Activated gamma-delta T cell (primary cell): ENCODE measurements at places on chromosomes 16 and 17.

DNA sequence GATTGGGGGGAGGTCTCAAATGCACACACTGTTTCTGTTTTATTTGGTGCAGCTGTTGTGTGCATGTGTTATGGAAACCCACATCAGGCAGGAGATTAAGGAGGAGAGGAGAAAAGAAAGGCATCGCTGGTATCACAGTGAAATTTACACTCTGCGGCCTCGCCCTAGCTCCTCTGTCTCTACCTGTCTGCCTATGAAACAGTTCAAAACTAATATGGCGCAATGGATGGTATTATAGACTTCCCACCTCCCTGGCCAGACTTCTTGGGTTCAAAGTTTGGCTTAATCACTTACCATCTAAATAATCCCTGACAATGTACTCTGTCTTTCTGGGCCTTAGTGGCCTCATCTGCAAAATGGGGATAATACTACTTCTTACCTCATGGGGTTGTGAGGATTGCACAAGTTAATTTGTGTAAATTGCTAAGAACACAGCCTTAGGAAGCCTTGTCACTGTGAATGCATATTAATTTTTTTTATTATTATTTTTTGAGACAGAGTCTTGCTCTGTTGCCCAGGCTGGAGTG lies 1.4 kb upstream of the ABCC1 start:
- DNase-seq, result no peak

DNA sequence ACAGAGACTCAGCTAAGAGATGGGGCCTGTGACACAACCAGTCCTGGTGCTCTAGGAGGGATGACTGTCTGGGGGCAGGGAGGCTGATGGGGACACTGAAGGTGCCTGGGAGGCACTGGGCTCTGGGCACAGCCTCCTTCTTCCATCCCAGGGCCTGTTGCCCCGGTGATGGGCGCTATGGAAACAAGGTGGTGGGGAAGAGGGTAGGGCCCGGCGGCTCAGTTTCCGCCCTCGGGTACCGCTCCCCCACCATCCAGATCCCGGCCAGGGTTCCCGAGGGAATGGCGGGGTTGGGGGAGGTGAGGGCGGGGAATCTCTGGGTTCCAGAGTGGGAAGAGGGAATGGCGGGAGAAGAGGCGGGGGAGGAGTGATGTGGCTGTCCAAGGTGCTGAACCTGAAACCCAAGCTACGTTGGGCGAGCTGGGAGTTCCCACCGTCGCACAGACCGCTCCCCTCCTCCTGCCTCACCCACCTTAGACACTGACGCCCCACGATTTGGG lies 981 bp downstream of the KCNH4 start:
- no peak for DNase-seq

GRCh38 chr17:74814453-74814852 lies 38.3 kb upstream of the NAT9 start:
- DNase-seq, result no peak

- DNase-seq, result no peak
Observed at GRCh38 chr17:17018612-17019429, 23.4 kb upstream of the MPRIP start.

GRCh38 chr16:88128556-88128955 lies 177.3 kb downstream of the BANP start:
- no peak for DNase-seq

DNA sequence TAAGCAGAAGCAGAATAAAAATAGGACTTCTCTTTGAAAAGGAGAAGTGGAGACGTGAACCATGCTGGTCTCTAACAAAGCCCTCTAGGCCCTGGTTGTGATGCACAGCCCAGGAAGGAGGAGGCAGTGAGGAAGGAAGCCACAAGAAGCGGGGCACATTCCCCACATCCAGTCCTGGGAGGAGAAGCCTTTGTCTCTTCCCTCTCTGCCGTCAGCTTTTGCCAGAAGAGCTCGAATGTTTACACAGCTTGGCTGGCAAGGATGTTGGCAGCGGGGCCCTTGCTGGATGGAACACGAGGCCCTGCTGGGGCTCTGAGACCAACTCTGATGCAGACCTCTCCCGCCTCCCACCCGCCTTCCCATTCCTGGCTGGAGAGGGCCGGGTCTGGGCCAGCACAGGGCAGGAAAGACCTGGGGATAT lies 91.3 kb downstream of the MAF start:
- no peak for DNase-seq

DNA sequence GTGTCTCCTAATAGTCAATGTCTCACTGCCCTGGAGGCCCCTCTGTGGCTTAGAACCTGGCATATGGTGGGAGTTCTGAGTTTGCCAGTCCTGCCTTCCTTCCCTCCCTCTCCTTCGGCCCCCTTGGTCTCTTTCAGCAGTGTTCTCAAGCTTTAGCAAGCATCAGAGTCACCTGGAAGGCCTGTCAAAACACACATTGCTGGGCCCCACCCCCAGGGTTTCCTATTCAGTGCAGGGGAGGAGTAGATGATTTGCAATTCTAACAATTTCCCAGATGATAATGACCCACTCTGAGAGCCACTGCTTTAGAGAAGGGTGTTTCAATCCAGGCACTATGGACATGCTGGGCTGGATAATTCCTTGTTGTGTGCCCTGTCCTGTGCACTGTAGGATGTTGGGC lies 26.4 kb upstream of the TMEM220 start:
- no peak for DNase-seq

GRCh38 chr17:55513885-55514590 lies 2.8 kb upstream of the SMIM36 start:
- no peak for DNase-seq

- no peak for DNase-seq
Observed at GRCh38 chr16:1973461-1974156, 1.8 kb downstream of the TBL3 start.

DNA sequence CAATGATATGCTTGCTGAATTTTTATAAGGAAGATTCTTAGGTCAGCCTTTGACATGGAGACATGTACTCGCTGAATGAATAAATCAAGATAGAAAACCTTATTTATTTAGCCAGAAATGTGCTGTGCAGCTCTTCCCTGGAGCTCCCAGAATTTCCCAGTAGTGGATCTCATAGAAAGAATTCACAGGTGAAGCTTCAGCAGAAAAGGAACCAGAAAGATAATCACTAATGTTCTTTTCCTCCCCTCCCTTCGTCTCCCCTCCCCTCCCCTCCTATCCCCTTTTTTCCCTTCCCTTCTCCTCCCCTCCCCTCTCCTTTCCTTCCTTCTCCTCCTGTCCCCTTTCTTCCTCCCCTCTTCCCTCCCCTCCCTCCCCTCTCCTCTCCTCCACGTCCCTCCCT lies 158.2 kb downstream of the MAP2K6 start:
- DNase-seq, result no peak

DNA sequence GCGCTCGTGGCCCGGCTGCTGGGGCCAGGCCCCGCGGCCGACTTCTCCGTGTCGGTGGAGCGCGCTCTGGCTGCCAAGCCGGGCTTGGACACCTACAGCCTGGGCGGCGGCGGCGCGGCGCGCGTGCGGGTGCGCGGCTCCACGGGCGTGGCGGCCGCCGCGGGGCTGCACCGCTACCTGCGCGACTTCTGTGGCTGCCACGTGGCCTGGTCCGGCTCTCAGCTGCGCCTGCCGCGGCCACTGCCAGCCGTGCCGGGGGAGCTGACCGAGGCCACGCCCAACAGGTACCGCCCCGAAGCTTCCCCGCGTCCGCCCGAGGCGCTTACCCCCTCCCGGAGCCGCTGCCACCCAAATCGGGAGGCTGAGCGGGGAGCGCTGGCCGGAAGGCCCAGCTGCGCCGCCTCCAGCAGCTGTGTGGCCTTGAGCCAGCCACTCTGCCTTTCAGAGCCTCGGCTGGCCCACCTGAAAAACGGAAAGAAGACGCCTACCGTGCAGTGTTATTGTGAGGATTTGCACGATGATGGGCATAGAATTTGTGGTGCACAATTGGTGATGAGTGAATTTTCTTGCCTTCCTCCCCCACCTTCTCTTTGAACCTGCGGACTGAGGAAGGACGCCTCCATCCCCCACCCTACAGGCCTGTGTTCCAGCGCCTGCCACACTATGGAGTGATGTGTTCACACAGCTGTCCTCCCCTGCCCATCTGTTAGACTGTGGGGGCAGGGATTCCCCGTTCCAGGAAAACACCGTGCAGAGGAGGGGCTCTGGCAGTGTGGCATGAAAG lies 523 bp downstream of the NAGLU start:
- DNase-seq, result peak; percentile 47

DNA sequence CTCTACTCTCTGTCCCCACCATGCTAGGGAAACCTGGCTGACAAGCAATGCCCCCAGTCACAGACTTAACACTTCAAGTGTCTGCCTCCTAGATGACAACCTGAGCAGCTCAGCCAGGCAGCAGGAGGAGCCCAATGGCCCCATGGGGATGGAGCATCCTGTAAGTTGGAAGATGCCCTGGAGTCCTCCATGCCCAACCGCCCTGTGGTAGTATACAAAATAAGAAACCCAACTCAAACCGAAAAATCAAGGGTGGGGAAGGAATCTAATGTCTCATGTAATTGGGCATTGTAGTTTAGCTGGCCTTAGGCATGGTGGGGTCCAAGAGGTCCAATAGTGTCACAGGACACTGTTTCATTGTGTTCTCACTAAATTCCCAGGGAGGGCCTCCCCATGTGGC lies 104.0 kb downstream of the AIPL1 start:
- DNase-seq, result no peak

DNA sequence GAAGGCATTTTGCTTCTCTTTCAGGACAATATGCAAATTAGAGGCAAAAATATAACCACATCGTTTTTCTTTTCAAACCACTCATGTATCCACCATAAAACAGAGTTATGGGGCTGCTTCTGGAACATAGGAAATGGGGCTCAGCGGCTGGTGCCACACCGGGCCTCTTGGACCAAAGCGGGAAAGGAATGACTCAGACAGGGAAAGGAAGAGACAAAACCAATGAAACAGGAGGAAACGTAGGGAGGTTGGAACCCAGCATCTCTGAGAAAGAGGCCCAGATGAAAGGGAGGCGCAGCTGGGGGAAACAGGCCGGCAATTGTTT lies 28.5 kb downstream of the CUEDC1 start:
- DNase-seq, result no peak

- no peak for DNase-seq
Observed at GRCh38 chr17:53629188-53629587, 193.5 kb upstream of the KIF2B start.

DNA sequence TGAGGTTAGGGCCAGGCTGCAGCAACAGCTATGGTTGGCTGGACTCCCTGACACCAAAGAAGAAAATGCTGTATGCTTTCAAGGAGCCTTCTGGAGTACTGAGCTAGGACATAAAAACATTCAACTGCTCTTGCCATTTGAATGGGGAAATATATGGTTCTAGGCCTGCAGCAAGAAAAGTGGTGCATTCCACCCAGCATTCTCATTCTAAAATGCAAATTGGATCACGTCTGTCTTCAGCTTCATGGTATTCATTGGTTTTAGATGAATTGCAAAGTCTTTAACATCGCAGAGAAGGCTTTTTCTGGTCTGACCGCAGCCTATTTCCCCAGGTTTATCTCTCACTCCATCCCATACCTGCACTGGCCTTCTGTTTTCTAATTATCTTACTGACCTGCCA lies 27.1 kb upstream of the SOX9 start:
- DNase-seq, result no peak

- DNase-seq, result no peak
Observed at GRCh38 chr17:61005358-61005757, 327.7 kb downstream of the BCAS3 start.

- peak; percentile 58 for DNase-seq
Observed at GRCh38 chr17:50346313-50347116, 589 bp downstream of the XYLT2 start.

GRCh38 chr17:81513753-81514488 lies 1.3 kb upstream of the ACTG1 start:
- DNase-seq, result no peak

- DNase-seq, result no peak
Observed at GRCh38 chr17:17813055-17813724, 23.6 kb downstream of the SREBF1 start.

GRCh38 chr17:75288770-75289114 lies 491 bp downstream of the SLC25A19 start:
- no peak for DNase-seq

GRCh38 chr16:86809458-86809955 lies 231.2 kb downstream of the FOXL1 start:
- no peak for DNase-seq

DNA sequence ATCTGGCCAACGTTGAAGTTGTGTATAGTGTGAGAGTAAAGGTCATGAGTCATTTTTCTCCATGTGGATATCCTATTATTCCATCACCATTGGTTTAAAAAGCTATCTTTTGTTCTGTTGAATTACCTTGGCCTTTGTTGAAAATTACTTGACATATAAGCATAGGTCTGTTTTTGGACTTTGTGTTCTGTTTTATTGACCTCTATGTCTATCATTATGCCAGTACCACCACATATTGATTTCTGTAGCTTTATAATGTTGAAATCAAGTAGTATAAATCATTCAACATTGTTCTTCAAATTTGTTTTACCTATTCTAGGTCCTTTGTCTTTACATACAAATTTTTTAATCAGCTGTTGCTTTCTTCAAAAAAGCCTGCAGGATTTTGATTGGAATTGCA lies 58.5 kb downstream of the NLK start:
- DNase-seq, result no peak

DNA sequence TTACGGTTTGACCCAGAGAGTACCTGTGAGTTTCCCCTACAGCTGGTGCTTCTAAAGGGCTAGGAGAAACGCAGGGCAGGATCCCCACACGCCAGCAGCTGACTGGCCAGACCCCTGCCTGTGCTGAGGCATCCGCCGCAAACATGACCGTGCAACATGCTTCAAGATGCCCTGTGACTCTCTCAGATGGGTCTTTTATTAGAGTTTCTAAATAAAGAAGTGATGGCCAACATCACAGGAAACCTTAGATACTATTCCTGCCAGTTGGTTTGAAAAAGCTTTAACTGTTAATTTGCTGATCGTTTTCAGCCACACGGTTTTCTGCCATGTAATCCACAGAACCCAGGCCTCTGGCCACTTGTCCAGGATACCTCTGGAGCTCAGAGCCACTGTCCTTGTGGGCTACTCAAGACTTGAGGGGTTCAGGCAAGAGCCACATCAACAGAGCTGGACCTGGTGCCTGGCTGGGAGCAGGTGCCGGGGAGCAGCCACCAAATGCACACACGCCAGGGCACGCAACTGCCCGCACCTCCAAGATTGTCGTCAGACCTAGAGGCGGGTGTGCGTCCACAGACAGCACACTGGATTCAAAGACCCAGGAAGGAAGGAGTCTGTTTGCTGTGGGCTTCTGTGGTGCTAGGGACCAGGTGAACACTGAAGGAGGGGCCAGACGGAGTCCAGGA lies 118.4 kb downstream of the ZNF778 start:
- no peak for DNase-seq

- no peak for DNase-seq
Observed at GRCh38 chr17:36149296-36149820, 27.1 kb downstream of the TBC1D3B start.

- DNase-seq, result no peak
Observed at GRCh38 chr16:48409839-48410632, 24.8 kb upstream of the SIAH1 start.

- DNase-seq, result no peak
Observed at GRCh38 chr17:81309140-81309858, 14.2 kb upstream of the SLC38A10 start.
